ENCODE measurements at places on chromosomes 5 and 9.

DNA sequence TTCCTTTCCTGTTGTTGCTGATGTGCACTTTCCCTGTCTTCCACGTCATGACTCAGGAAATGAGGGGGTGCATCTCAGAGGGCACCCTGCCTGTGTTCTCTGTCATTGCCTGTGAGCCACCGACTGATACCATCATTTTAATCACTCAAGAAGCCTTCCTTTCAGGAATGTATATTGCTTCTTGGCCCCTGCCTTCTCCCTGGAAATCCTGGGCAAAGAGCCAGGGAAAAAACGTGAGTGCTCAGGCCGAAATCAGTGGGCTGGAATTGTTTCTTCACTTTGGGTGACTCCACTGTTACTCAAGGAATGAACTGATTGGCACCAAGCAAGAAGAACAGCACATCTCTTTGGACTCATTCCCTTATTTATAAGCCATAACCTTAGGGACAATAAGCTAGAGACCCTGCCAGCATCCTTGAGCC is 126.1 kb downstream of the SNX18 start:
- no peak for DNase-seq

DNA sequence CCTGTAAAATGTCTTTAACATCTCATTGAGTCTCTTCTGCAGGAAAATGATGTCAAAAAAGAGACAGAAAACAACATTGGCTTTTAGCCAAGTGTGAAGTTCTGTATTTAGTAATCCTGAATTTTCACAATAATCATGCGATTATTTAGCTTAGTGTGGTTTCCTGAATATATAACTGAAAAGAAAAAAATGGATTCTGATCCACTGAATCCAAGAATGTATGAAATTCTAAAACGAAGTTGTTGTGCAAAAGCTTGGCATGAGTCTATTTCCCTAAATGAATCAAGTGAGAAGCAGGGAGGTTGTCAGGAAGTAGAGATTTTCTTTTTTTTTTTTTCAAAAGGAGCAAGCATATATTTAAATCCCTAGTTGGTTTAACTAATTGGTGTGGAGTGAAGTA is 145.9 kb upstream of the CDH6 start:
- DNase-seq: no peak

- no peak for DNase-seq
These were observed 2.0 kb downstream of the QSOX2 start for GRCh38 chr9:136243631-136244030.

DNA sequence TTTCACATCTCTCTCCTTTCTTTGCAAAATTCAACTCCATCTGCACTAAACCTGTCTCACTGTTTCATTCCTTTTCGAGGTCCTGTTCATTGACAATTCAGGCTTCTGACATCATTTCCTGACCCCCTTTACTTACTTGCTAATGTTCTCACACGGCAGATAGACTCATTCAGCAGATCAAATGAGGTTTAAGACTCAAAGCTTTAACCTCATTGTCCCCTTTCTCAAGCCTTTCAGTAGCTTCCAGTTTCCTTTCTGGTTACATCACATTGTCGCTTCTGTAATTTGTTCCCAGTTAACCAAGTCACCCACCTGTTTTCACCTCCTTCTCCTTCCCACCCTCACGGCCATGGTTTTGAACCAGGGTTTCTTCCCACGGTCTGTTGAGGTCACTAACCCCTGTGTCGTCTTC is 143.4 kb upstream of the OTULINL start:
- no peak for DNase-seq

GRCh38 chr9:123063177-123063598 is 29.7 kb downstream of the GPR21 start:
- no peak for DNase-seq

DNA sequence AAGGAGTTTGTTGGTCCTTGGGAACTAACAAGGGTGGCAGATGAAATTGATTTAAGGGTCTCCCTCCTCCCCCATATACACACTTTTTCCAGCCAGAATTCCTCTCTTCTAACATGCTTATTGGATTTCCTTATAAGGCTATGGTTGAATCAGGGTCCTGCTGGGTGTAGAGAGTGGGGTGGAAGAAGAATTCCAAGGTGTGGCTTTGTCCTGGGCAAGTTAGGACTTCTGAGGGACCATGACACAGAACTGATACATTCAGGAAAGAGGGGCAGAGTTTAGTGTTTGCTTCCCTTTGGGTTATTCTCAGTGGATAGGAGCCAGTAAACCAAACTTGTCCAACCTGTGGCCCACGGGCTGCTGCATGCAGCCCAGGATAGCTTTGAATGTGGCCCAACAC is 116.5 kb downstream of the SNX18 start:
- no peak for DNase-seq

DNA sequence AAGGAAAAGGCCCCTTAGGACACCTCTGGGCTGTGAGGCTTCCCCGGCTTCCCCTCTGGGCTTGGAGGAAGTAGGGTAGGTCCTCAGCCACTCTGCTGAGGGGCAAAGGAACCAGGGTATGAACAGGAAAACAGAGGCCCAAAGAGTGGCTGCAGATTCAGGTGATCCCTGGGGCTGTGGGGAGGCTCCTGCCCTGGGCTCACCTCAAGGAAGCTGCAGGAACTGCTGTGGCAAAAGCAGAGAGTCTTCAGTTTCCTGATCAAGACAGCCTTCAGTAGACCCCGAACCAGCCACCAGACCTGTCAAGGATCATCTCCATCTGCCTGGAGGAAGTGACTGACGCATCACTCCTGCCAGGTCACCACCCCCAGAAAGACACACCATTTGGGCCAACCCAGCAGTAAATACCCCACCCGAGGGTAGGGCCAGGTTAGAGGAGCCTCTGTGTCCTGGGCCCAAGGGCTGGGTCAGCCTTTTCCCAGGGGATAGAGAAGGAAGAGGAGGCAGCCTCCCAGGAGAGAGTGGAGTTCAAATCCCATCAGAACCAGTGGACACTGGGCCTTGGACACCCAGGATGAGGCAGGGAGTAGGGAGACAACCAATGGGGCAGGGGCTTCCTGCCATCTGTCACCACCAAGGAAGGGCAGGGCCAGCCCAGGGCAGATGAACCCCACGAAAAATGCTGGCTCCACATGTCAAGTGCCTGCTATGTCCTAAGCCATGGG is 5.8 kb upstream of the ST6GALNAC6 start:
- no peak for DNase-seq

- no peak for DNase-seq
These were observed 302.6 kb downstream of the ARHGEF28 start for GRCh38 chr5:73928476-73929070.

DNA sequence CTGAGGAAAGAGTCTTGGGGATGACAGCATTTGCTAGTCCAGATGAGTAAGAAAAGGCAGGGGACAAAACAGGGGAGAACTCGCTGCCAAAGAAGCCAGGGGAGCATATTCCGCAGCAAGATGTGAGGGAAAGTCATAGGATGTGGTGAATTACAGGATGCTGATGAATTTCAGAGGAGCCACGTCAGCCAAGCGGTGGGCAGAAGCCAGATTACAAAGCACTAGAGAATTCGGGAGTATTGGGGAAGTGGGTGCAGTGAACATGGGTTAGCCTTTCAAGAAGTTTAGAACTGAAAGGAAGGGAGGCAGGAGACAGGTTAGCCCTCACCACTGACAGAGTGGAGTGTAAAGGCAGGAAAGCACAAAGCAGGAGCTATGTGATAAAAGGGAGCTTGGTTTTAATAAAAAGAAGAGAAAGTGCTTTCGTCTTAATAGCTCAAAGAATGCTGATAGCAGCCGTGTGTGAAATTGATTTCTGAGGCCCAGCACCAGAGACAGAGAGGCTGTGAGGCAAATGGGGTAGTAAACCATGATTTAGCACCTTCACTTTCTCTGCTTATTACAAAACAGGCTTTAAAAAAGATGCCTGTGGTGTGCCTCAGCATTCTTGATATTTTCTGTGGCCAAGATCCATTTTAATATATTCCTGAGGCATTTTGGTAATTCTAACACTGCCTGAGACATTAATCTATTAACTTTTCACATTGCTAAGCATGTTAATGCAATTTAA is 16.9 kb downstream of the ADAMTSL1 start:
- DNase-seq: no peak

DNA sequence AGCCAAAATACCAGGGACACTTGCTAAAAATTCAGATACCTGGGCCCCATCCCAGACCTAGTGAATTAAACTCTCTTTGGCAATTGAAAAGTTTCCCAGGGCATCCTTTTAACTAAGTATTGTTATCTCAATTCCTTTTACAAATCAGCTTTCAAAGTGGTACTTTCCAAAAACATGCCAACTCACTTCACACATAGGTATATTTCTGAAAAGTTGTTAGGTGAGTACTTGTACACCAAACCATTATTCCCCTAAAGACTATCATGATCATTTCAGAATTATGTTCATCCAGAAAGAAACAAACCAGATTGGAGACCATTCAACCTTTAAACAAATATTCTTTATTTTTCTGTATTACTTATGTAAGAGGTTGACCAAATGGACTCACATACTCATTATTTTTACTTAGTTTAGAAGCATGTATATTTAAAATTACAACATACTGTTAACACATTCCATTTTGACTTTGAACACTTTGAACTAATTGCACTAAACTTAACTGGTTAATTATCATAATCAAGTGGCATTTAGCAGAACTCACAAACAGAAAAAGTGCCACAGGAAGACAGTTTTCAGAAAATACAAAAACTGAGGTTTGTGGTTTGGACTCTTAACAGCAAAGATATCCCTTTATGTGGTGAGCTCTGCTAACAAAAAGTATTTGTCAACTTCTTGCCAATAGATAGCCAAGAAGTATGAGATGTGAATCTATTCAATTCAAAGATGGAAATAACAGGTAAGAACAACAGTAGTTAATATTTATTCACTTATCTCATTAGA is 40.7 kb downstream of the KIAA0825 start:
- no peak for DNase-seq

DNA sequence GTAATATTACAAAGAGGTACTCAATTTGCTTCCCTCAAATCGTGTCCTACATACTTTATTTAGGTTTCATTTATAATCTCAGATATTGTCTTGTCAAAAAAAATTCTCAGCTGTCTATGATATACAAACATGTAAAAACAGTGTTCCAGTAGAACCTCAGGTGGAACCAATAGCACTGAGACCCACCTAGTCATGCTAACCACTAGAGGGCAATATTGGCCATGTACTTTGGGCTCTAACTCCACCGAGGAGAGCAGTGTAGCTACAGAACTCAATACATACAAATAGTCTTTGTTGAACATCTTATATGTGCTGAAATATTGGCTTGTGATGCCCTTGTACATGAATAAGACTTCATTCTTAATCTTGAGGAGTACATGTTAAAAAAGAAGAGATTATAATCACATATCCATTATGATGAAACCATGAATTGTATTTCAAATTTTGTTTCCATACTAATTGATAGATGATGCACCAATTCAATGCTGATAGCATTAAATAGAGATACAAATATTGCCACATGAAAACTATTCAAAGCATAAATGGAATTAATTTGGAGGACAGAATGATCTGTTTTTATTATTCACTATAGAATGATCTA is 71.2 kb upstream of the CNTLN start:
- peak; percentile 30 for DNase-seq

- no peak for DNase-seq
These were observed 1567.2 kb upstream of the WWC1 start for GRCh38 chr5:166724284-166724683.

DNA sequence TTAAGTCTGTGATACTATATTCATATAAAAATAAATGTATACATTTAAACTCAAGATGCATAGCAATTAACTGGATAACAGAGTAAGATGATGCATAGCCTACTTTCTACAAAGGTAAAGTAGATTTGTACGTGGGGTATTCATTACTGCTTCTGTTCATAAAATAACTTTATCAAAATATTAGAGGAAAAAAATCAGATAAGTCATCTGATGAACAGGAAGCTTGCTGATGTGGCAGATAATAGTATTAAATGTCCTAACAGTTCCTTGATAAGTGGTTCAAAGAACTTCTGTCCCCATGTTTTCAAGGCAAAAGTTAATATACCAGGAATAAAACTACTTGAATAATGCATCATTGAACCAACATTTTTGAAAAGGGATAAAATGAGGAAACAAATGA is 123.7 kb downstream of the NFIB start:
- no peak for DNase-seq

DNA sequence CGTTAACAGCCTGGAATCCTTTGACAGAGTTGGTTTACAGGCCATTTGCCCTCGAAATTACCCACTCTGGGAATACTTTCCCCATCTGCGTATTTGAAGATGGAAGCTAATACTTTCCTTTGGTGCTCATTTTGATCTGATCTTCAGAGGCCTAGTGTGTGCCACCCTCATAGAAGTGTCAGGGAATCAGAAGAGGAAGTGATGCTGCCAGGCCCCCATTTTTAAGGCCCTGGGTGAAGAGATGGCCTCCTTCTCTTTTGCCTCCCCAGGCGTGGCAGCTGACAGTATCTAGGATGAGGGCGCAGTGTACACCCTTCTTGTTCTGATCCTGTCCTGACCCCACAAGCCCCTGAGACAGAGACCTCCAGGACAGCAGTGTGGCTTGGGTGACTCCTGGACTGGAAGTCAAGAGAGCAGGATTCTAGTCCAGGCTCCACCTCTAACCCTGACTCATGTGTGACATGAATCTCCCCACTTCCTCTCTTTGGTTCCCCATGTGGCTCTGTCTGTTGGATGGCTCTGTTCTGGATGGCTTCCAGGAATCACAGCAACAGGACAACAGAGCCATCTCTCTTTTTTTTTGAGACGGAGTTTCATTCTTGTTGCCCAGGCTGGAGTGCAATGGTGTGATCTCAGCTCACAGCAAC is 27.8 kb downstream of the CSF1R start:
- DNase-seq: peak; percentile 22

GRCh38 chr5:85760519-85760918 is 857.2 kb upstream of the COX7C start:
- no peak for DNase-seq

DNA sequence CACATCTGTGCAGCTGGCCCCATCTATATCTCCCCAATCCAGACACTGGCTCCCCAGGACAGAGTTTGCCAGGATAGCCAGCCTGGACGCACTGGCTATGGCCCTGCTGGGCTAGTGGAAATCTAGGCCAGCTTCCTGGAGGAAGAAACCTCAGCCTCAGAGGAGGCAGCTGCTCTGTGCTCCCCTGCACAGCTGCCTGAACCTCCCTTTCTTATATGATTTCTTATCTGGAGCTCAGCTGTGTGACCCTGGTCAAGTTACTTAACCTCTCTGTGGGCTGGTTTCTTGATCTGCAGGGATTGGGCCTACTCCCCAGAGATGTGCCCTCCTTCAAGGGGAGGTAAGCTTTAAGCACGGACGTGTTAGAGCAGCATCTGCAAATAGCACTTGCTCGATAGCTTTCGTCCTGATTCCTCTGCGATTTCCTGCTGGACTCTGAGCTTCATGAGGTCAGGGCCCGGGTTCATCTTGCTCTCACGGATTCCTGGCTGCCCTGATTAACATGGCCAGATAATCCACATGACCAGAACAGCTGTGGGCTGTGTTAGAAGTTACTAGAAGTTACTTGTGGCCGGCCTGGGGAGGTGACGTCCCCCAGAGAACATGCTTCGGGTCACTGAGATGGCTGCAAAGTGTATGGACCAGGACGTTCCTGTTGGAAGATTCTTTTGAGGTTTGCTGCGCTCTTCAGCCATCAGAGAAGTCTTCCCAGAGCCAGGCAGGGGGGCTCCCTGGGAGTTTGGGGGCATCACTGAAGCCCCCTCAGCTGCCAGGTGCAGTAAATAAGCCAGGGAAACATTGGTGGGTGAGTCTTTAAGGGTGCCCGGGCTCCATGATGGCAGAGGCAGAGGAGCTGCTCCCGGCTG is 14.5 kb downstream of the C9orf50 start:
- no peak for DNase-seq

GRCh38 chr5:39558541-39558940 is 133.8 kb upstream of the DAB2 start:
- DNase-seq: no peak

GRCh38 chr9:122053064-122053463 is 40.0 kb downstream of the TTLL11 start:
- no peak for DNase-seq

Measured in midbrain (tissue), 1 donor.